MCF 10A (cell line): ENCODE measurements at places on chromosomes 2 and 18. TPM values are rescaled to one million over a fixed set of nuclear protein-coding genes. Genes with fewer than 3 reads are reported as not detected.

ERFE gene
- 14.5 and 18.1 TPM in 2 replicates for total RNA-seq

C2orf78 gene
- not detected in 2 replicates for total RNA-seq

FANCL gene
- 10.8 and 14.5 TPM in 2 replicates for total RNA-seq

CCL20 gene
- 18.0 and 34.4 TPM in 2 replicates for total RNA-seq

CDK5R2 gene
- total RNA-seq, result not detected in 2 replicates

FRZB gene
- 0.09 and 0.20 TPM in 2 replicates for total RNA-seq

ALKAL2 gene
- not detected in 2 replicates for total RNA-seq

EML6 gene
- 0.77 and 1.7 TPM in 2 replicates for total RNA-seq

CACNB4 gene
- total RNA-seq, result 0.29 and 0.49 TPM in 2 replicates

DNA sequence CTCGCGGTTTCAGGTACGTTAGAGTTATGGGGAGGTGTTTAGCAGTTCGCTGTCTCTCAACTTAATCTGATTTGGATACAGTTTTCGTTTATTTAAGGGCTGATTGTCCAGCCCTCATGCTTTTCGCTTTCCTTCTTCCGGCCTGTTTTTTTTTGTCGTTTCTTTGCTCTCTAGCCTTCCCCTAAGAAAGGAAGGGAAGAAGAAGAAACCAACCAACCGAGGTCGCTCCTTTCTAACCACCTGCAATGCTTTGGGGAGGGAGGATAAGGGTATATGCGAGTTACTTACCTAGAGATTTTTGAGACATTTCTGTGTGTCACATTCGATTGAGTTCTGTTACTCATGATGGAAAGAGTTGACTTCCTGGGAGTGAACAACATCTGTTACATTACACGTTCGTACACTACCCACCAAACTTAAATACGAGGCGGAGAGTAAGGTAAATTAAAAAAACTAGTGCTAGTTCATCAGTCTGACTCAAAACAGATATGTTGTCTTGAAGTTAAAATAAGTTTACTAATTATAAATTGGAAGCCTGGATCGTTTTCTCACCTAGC is 918 bp downstream of the EIF5B start:
- DNase-seq, result peak; percentile 23

GRCh38 chr2:239612133-239612532 is 211.3 kb upstream of the HDAC4 start:
- DNase-seq, result no peak

GRCh38 chr2:150182566-150183235 is 304.8 kb downstream of the RND3 start:
- no peak for DNase-seq

- no peak for DNase-seq
These were observed 24.8 kb upstream of the TFCP2L1 start for GRCh38 chr2:121309801-121310200.

DNA sequence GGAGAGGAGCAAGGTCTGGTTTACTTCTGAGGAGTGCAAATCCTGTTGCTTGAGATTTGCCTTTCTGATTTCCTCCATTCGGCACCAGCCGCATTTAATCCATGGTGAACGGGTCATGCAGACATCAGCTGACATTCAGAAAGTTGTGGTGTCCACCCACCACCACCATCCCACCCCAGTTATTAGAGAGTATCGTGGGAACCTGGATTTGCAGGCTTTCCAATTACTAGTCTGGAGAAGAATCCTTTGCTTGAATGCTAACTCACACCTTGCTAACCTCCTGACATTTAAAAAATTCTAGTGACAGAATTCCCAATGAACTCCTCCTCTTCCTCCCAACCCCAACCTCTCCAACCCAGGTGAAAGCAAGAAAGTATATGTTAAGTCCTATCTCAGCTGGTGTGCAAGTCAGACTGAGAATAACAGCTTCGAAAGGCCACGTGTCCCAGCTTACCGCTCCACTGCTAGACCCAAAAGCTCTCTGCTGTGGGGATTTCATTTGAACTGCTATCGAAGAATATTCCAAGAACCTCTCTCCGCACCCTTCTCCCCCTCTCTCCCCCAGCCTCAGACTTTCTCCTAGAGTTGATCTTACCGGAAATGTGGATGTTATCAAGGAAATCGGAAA is 17.7 kb downstream of the BCL11A start:
- no peak for DNase-seq

GRCh38 chr2:110211938-110212858 is at the start of gene MTLN:
Gene MTLN (minus strand): TSS chr2:110212547. CDS start chr2:110212525, 22 bp downstream.
- DNase-seq, result peak; percentile 71

DNA sequence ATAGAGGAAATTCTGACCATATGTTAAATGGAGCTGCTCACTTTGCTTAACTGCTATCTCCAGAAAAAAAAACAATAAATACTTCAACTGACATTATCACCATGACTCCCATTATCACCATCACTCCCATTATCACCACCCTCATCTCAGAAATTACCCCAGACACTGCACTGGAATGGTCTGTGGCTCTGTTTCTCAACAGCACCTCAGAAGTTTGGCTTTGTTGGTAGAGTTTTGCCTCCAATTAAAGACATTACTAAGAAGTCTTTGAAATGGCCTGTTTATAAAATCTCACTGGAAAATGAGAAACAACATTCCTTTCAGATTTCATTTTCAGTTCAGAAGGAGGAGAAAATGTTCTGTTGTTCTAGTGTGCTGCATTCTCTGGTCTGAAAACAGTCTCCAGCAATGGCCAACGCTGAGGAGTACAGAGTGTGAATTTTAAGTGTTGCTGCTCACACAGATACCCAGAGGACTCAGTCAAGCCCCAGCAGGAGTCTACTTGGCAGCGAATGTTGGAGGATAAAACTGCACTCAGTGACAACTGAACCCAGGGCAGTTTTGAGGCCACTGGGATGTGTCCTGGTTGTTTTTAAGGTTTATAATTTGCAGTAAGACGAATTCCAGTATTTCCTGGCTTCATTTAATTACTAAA is 364.5 kb upstream of the CDH2 start:
- DNase-seq, result no peak

- DNase-seq, result no peak
These were observed 83.9 kb downstream of the INHBB start for GRCh38 chr2:120429586-120430500.

DNA sequence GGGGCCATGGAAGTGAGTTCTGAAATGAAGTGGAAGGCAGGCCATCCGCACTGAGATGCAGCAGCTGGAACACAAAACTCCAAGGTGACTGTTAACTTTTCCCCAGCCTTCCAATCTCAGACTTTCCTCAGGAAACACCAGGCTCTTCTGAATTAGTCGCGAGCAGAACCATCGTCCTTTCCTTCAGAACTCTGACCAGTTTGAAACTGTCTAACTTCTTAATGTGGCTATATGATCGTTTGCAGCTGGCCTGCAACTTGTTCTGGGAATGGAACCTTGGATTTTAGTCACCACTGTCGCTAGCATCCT is 620 bp upstream of the RPL37A start:
- no peak for DNase-seq

- peak; percentile 26 for DNase-seq
These were observed 511.6 kb upstream of the CELF4 start for GRCh38 chr18:38077229-38077628.

- DNase-seq, result peak; percentile 97
These were observed 224.3 kb downstream of the ANAPC1 start for GRCh38 chr2:111659361-111660333.

- DNase-seq, result no peak
These were observed 12.2 kb downstream of the CCDC68 start for GRCh38 chr18:54947091-54947490.

GRCh38 chr18:3449512-3450011 is 410 bp upstream of the TGIF1 start:
- no peak for DNase-seq

- peak; percentile 20 for DNase-seq
These were observed 17.1 kb downstream of the TMEM185B start for GRCh38 chr2:120206022-120206581.

GRCh38 chr2:9473985-9474360 is 378 bp upstream of the IAH1 start:
- DNase-seq, result no peak

DNA sequence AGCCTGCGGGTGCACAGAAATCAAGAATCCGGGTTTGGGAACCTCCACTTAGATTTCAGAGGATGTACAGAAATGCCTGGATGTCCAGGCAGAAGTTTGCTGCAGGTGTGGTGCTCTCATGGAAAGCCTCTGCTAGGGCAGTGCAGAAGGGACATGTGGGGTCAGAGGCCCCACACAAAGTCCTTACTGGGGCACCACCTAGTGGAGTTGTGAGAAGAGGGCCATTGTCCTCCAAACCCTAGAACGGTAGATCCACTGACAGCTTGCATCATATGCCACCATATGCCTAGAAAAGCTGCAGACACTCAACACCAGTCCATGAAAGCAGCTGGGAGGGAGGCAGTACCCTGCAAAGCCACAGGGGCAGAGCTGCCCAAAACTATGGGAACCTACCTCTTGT is 833.0 kb downstream of the TMEM182 start:
- DNase-seq, result no peak

GRCh38 chr18:4353853-4354418 is 101.2 kb downstream of the DLGAP1 start:
- DNase-seq, result no peak

GRCh38 chr2:215328066-215328465 is 16.2 kb downstream of the ATIC start:
- DNase-seq, result no peak

DNA sequence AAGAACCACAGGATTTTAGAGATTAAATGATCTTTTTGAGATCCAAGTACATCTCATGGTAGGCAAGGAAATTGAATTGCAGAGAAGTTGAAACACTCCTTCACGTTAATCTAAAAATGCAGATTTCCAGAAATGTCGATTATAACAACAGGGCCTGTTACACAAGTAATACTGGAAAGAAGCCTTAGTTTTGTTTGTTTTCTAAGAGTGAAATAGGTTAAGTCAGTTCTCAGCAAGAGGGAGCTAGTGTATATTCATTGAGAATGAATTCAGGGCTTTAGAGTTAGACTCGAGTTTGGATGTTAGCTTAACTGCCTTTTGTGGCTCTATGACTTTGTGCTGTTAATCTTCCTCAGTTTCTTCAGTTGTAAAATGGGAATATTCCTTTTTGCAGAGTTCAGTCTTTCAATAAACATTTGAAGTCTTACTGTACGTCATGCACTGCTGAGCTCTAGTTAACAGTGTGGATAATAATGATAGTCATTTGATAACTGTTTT is 926 bp downstream of the NDUFV2 start:
- DNase-seq, result peak; percentile 34

DNA sequence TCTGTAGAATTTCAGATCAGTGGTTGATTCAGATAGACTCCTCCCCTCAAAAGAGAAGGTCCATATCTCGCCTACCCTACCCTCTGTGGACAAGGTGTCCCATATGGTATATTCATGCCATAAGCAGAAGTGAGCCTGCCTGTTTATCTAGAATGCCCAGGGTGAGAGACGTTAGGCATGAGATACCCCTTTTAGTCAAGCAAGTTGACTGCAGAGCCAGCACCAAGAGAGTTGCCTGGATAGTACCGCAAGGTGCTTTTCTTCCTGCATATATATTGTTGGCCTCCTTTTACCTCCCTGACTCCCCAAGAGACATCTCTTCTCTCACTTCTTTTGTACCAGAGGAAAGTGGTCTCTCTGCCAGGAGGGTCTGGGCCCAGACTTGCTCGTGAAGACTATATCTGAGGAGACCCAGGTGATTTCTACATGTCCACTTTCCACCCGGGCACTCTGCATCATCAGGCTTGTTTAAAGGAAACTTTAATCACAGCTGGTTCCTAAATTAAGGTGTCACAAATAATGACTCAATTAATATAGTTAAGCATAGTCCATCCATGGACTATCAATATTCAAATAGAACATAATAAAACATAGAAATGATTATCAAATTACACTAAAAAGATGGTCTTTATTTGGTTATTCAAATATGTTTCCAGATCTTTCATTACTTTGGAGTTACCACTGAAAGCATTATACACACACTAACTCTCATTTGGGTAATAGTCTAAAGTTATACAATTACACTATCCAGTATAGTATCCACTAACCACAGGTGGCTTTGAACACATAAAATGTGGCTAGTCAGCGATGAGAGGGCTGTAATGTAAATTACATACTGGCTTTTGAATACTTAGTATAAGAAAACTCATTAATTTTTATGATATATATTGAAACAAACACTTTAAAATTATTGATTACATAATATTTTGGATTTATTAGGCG is 4.1 kb downstream of the ITGA4 start:
- no peak for DNase-seq

- no peak for DNase-seq
These were observed 241.8 kb upstream of the RAB12 start for GRCh38 chr18:8367217-8367988.

GRCh38 chr2:144455987-144456386 is 63.9 kb downstream of the ZEB2 start:
- DNase-seq, result no peak

- no peak for DNase-seq
These were observed 558.3 kb downstream of the KCNJ3 start for GRCh38 chr2:155256803-155257202.

DNA sequence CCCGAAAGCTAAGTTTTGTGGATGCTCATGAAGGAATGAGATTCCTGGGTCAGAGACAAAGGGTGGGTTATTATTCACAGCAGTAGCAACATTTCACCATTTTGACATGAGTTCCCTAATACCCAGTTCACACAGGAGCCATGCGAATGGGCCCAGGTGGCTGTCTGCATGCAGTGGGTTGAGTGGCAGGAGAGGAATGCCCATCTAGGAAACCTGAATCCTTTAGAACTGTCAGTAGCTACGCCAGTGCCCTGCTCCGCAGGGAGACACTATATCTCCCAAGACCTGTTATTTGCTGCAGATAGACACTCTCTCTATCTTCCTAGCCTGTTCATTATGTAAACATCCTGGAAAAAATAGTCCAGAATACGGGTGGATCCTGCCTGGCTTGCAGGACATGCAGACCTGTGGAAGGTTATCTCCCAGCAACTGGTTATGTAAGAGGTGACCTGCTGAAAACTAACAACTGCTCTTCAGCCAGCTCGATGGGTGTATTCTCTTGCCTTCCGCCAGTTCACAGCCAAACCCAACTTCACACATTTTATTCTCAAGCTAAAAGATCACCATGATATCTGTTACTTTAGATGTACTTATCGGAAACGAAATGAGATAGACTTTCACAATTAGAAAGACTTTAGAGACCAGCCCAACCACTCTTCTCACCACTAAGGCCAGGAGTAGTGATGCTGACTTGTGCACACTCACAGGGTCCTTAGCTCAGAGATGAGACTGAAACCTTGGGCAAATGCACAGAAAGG is 59.1 kb downstream of the MBP start:
- no peak for DNase-seq

- no peak for DNase-seq
These were observed 14.1 kb upstream of the KLF11 start for GRCh38 chr2:10028988-10029874.

GRCh38 chr2:53182601-53183000 is 585.0 kb upstream of the CHAC2 start:
- DNase-seq, result no peak

- no peak for DNase-seq
These were observed 824 bp upstream of the VPS54 start for GRCh38 chr2:64019975-64020528.

DNA sequence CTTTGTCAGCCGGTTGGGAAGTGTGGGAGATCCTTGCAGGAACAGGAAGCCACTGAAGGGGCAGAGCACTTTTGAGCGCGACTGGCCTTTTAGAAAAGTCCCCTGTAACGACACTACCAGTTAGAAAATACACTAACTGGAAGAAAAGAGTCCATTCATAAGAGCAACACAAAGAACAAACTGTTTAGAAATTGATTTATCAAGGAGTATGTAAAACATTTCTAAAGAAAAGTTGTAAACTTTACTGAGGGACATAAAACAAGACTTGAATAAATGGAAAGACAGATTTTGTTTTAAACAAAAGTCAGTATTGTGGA is 29.8 kb upstream of the POMC start:
- no peak for DNase-seq

GRCh38 chr2:10101491-10101890 is 21.0 kb upstream of the RRM2 start:
- DNase-seq, result no peak
